ENCODE measurements at places on chromosomes 2 and 18.
A peak's percentile ranks its signal among the peaks of the same experiment; 100 is the strongest.

GRCh38 chr2:71452565-71452964 is 796 bp upstream of the DYSF start:
- DNase-seq: no peak

DNA sequence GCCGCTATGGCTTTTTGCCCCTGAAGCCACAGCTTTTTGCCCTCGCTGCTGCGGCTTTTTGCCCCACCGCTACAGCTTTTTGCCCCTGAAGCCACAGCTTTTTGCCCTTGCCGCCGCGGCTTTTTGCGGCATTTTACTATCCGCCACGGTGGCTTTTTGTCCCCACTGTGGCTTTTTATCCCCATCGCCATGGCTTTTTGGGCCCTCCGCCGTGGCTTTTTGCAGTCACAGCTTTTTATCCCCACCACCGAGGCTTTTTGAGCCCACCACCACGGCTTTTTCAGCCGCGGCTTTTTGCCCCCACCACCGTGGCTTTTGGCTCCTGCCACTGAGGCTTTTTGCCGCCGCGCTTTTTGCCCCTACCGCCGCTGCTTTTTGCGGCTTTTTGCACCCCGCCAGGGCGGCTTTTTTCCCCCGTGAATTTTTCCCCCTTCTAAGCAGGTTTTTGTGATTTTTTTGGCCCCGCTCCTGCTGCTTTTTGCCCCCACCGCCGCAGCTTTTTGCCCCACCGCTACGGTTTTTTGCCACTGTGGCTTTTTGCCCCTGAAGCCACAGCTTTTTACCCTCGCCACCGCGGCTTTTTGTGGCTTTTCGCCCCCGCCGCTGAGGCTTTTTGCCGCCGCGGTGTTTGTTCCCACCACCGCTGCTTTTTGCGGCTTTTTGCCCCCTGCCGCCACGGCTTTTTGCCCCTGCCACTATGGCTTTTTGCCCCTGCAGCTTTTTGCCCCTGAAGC is 2797.2 kb upstream of the TEKT4 start:
- no peak for DNase-seq

DNA sequence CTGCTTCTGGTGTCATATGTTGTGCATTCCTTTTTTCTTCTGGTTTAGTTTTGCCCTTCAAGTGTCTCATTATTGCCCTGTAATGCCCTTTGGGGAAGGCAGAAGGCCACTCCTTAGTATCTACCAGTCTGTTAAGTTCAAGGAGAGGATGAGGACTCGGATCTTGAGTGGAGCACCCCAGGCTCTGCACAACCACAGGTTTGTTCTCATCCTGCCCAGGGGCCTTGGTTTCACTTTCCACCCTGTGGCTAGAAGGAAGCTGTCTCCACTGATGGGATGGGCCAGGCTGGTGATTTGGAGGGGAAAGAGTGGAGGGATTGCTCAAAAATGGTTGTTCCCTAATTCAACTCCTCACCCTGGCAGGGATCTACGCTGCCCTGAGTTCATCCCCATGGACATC is 30.2 kb upstream of the RAB11FIP5 start:
- DNase-seq: no peak

- DNase-seq: no peak
These were observed 154.1 kb downstream of the DPP4 start for GRCh38 chr2:161919873-161920272.

DNA sequence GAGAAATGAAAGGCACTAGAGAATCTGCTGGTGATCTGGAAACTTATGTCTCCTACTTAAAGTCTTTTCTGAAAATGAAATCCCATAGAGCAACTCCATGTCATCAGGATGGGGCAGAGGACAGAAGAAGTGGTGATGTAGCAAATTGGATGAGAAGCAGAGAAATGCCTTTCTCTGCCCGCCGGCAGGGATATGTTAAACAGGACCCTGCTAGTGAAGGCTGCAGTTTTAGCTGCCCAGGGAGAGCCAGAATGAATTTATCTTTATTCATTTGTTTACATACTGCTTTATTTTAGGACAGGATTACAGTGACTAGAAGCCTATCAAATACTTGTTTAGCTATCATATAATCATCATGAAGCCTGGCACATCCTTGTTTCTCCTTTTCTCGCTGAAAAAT is 247.0 kb downstream of the DOK6 start:
- no peak for DNase-seq

DNA sequence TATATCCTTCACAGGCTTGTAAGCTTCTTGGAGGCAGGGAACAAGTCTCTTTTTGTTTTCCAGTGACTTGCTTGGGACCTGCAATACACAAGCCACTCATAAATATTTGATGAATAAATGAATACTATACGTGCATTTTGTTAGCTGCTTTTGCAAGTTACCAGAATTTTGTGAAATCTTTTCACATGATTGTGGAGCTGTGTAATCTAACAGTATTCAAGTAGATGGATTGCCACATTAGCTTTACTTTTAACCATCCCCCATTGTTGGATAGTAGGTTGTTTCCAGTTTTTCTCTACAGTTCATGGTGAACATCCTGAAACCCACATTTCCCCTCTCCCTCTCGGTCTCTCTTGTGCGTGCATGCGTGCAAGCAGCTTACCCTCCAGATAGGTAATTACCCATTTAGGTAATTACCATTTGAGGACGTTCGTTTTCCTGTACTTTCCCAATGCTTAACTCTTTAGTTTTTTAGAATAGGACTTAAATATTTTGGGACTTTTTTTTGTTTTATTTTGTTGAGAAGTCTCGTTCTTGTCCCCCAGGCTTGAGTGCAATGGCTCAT is 12.5 kb downstream of the ZNF407 start:
- DNase-seq: no peak

DNA sequence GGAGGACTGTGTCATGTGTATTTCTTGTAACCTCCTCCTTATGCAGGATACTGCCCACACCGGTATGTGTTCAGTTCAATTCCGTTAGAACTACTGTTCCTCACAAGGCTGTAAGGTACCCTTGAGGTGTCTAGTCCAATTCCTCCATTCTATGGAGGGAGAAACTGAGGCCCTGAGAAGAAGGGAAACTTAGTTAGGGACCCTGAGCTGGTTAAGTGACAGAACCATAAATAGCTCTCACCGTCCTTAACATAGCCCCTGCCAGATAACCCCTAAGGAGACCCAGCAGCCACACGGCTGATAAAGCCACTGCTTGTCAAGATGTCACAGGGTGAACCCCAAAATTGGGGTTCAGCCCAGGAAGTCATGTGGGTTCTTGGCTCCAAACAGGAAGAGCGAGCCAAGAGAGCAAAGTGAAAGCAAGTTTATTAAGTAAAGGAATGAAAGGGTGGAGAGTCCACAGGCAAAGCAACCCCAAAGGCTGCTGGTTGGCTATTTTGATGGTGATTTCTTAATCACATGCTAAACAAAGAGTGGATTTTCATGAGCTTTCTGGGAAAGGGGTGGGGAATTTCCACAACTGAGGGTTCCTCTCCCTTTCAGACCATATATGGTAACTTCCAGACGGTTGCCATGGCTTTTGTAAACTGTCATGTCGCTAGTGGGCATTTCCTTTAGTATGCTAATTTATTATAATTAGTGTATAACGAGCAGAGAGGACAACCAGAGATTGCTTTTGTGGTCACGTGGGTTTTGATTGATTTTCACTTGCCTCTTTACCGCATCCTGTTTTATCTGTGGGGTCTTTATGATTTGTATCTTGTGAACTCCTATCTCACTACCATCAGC is 83.4 kb upstream of the RTN4 start:
- peak; percentile 52 for DNase-seq

GRCh38 chr2:234680688-234681619 is 184.1 kb upstream of the ARL4C start:
- DNase-seq: no peak

DNA sequence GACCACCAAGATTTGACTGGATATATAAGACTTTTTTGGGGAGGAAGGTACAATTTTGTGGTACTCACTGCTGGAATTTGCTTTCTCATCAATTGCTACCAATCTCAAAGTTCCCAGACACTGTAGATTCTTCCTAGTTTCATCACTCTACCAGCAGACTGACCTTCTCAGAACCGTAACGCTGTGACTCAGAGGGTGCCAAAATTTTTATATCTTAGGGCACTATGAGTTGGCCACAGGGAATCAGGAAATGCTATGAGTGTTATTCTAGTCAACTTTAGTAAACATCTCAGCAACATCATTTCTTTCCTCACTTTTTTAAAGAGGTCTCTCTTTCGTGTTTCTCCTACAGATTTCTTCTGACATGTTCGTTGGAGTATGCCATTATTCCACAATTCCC is 499.0 kb downstream of the TMX3 start:
- no peak for DNase-seq

- no peak for DNase-seq
These were observed 48.0 kb downstream of the SERPINB8 start for GRCh38 chr18:64017870-64018269.

- no peak for DNase-seq
These were observed 4.2 kb downstream of the SMAD2 start for GRCh38 chr18:47926101-47926850.

DNA sequence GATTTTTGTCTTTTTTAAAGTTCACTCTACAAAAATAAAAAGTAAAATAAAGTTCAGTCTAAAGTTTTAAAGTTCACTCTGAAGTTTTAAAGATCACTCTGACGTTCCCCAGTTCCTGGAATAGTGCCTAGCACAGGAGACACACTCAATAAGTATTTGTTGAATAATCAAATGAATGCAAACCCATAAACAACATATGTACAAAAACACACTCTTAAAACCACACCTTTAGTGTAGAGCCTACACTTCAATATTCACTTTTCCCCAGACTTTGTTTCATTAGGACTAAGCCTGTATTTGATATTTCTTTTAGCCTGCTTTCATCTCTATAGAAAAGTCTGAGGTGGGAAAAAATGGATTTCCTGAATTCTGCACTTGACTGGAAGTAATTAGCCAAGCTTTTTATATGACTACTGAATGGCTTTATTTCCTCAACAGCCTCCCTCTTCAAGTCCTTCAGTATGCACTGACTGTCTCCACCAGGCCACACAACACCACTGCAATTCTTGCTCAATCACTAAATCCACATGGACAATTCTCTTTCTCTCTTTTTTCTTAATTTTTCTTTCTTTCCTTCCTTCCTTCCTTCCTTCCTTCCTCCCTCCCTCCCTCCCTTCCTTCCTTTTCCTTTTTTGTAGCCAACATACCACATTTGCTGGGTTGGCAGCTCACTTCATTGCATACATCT is 104.6 kb downstream of the SS18 start:
- no peak for DNase-seq

- DNase-seq: no peak
These were observed 599.4 kb downstream of the RNF144A start for GRCh38 chr2:7516484-7517063.

DNA sequence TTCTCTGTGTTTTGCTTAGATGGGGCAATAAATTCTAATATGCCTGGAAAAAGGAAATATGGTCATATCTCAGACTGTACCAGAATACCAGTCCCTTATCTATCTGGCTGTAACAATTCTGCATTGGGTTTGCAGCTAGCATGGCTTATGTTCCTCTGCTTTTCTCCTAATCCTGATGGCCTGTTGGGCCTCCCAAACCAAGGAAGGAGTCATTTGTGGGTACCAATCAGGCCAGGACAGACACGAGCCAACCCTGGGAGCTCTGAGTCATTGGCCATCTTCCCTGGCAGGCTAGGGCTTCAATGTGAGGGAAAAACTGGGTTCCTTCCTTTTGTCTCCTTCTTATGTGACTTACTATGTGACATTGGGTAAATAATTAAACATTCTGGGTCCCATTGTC is 12.0 kb downstream of the SMARCAL1 start:
- DNase-seq: no peak

DNA sequence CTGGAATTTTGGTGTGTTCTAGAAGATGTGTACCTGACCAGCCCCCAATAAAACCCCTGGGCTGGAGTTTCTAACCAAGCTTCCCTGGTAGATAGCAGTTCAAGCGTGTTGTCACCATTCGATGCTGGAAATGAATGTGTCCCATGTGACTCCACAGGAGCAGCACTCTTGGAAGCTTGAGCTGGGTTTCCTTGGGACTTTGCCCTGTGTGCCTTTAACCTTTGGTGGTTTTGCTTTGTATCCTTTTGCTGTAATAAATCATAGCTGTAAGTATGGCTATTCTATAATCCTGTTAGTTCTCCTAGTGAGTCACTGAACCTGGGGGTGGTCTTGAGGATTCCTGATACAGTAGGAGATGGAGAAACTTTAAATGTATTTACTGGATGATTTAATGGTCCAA is 65.2 kb downstream of the KLHL14 start:
- no peak for DNase-seq

DNA sequence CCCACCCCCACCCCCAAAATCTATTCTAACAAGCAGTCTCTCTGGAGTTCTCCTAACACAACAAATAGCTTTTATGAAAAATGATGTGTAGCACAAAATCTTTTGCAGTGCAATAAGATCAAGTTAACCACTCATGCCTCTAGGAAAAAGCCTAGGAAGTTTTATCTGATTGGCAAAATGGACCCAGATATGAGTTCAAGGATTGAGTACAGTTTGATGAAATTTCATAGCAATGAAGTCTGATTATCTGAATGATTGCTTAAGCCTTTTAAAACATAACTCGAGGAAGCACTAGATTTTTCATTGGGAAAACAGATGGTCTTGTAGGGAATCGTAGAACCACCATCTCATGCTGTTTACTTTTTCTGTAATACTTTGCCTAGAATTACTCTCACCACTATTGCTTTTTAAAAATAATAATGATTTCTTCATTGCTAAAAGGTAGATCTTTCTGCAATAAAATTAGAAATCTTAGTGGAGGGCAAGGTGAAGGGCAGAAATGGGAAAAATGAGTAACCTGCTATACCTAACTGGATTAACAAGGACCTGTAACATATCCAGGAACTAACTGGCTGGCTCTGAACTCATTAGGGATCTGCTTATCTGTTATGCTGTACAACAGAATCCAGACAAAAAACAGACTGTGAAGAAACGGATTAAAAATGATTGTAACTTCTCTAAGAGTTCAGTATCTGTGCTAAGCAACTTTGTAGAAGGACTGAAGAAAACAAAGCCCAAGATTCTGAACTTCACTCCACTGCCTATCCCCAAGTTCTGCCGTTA is 73.7 kb upstream of the ETAA1 start:
- no peak for DNase-seq

GRCh38 chr18:63924551-63924950 is 16.8 kb downstream of the SERPINB10 start:
- no peak for DNase-seq

GRCh38 chr2:230418341-230419016 is 2.5 kb downstream of the SP100 start:
- no peak for DNase-seq

- DNase-seq: no peak
These were observed 336 bp downstream of the THNSL2 start for GRCh38 chr2:88170472-88170892.

GRCh38 chr2:219094171-219094570 is 33.5 kb upstream of the IHH start:
- DNase-seq: no peak

- no peak for DNase-seq
These were observed 225.7 kb upstream of the CCDC150 start for GRCh38 chr2:196413821-196414274.

DNA sequence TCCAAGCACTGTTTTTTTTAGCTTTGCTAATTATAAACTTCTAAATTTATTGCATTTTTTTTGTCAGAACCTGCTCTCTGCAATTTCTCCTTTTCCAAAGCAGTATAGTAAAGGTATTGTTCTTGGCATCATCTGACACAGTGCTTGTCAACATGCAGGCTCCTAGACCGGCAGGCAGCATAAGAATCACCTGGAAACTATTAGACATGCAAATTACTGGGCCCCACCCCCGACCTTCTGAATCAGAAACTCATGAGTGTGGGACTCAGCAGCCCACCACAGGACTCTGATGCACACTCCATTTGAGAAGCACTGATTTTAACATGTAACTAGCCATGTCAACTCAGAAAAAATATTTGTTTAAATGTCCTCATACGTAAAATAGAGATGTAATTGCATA is 551.1 kb upstream of the CELF4 start:
- no peak for DNase-seq
